NCI-H345 (cell line): ENCODE measurements at places on chromosomes 2 and 18.
A peak's percentile ranks its signal among the peaks of the same experiment; 100 is the strongest.

DNA sequence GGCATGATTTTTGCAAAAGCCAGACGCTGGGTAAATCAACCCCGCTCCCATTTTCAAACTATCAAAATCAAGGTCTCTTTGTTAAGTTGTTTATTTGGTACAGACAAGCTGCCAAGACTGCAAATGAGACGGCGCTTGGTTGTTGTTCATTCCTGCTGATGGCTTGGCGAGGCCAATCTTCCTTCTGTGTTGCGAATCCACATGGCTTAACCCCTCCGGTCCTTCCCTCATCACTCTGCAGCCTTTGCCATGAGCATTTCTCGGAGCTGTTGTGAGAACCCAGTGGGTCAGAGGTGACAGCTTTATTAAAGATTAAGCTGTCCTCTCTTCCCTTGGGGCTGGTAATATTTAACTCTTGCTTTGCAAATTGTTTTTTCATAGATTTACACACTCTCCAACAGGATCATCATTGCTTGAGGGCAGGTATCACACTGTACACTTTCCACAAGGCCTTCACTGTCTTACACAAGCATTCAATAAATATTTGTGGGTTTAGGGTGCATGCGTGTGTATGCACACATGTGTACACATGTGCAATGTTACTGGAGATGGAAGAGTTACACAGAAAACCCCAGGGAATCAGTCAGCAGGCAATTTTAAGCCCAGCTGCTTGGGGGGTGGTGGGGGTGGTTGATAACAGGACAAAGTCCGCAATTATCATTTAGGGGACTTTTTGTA lies 27.8 kb upstream of the KCNF1 start:
- peak; percentile 23 for DNase-seq

- DNase-seq = no peak
These were observed 25.2 kb downstream of the SPRED2 start for GRCh38 chr2:65407240-65407639.

DNA sequence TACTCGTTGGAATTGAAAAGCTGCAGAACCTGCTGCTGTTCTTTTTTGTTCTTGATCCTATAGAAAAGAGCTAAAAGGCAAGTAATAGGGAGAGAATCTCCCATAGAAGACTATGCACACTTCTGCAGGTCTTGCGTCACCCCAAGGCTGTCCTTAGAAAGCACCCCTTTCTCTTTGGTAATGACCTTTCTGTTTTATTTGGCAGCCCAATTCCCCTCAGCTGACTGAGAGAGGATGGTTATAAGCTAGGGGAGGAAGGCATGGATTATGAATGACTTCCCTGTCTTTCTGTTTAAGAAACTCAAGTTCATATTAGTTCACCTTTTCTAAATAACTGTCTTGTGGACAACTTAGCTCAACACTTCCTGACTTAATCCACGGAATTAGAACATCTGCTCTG lies 122.9 kb downstream of the TXNL1 start:
- DNase-seq = no peak

- DNase-seq = no peak
These were observed 42.7 kb downstream of the SMAD4 start for GRCh38 chr18:51072586-51073313.

GRCh38 chr2:46257476-46257875 lies 39.7 kb upstream of the EPAS1 start:
- DNase-seq = peak; percentile 96

DNA sequence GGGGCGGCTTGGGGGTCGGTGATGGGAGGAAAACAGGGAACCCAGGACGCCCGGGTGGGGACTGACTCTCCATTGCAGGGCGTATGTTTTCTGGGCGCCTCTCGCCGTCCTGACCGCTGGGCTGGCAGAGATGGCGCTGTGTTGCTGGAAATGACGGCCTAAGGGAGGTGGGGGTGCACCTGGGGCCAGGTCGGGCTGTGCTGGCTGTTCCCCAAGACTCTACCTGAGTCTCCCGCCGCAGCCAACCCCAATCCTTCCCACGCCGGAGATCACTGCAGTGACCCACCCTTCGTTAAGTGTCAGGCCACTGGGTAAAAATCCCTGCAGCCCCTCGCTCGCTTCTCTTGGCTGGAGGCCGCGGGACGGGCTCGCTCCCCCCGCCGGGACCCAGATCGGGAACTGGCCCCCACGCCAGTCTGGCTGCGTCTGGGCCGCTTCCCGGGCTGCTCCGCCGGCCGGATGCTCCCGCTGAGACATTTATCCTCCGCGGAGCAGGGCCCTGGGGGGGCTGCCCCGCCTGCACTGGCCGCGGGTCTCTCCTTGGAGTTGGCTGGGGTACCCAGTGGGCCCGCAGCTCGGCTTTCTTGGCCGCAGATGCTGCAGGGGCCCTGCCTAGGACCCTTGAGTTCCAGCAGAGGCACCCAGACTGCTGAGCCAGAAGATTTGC lies 7.8 kb upstream of the ARMC9 start:
- DNase-seq = no peak

DNA sequence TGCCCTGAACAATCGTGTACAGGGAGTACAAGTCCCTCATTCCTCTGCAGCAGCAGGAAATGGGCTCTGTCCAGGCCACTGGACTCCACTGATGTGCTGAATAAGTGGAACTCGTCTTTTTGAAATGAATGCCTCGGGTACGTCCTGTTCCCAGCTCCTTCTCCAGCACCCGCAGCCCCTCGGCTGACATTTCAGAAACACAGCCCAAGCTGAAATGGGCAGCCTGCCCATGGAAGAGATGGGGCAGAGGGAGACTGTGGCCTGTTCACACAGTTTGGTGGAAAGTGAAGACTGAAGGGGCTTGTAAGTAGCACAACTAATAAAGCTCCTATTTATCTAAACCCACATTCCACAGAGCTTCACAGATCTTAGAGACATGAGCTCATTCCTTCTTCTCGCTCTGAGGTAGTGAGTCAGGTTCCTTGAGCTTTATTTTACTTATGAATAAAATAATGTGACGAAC lies 498.6 kb downstream of the TXNL1 start:
- no peak for DNase-seq

DNA sequence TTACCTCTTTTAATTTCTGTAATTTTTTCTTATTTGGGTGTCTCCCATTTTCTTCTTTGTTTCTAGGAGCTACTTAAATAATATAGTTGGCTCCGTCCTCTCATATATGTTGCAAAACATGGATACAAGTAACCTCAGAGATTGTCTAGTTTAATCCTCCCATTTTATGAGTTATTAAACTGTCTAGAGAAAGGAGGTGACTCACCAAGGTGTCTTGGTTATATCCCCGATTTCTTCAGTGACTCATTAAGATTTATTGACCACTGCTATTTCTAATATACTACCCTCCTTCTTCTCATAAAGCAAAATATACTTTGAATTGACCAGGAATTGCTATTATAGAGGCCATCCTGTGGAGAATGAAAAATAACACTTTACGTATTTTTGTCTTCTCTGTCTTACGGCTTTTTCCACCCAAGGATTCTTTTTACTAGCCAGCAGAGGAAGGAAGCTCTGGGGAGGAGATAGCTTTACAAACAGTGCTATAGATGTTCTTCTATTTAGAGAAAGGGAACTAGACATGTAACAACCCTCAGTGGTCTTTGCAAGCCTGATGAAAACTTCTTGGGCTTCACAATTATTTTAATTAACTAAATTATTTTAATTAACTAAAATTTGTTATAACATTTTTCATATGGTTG lies 300.4 kb upstream of the TNP1 start:
- DNase-seq = no peak

GRCh38 chr2:143051465-143051864 lies 77.8 kb upstream of the ARHGAP15 start:
- no peak for DNase-seq

DNA sequence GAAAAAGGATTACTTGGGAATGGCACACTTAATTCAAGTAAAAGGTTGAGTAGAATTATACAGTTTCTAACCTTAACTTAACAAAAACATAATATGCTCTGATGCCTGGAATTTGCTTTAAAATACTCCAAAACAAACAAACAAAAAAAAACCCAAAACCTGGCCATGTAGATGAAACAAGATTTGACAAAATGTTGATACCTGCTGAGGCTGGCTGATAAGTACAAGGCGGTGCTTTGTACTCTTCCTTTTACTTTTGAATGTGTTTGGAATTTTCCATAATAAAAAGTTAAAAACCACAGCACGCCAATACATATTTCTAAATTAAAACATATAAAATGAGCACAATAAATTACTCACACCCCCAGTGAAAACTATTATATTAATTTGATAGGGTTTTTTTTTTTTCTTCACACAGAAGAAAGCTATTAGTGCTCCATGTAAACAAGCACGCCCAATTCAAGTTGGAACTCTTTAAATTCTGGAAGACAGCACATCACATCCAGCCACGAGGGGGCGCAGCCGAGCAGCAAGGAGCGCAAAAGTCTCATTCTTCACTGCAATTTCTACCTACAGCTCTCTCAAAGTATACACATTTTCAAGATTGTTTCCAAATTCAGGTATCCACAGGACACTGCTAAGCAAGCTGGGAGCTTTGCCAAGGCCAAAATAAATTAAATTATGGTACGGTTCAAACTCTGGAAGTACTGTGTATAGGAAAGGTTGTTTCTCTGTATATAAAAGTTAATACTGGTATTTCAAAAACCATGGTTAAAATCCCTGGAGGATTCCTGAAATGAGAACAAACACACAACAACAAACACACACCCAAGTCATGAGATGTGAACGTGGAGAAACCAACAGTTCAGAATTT lies 7.5 kb downstream of the SERTAD2 start:
- peak; percentile 83 for DNase-seq

DNA sequence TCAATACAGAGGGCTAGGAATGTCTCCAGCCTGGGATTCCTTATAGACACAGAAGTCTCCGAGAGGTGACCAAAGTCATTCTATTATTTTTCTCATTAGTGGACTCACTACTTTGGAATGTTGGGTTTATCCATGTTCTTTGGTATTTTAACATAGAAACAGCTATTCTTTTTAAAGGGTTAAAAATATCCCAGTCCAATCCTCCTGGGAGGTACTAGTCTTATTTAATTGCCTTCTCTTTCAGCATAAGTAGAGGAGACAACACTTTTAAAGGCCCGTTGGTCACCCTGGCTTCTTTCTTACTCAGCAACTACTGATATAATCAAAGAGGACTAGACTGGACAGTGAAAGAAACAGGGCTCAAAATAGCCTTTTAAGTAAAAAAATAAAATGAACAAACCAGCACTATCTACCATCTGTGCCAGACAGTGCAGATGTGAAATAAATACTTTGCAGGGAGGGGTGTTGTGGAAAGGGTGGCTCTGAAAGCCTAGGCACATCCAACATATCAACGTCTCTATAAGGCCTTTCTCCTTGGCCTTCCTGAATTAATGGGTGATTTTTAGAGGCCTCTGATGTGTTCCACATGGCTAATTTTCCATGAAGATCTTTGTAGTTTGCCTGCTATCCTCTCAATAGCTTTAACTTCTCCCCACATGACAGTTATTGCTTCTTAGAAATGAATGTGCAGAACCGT lies 334.4 kb upstream of the THUMPD2 start:
- peak; percentile 85 for DNase-seq

DNA sequence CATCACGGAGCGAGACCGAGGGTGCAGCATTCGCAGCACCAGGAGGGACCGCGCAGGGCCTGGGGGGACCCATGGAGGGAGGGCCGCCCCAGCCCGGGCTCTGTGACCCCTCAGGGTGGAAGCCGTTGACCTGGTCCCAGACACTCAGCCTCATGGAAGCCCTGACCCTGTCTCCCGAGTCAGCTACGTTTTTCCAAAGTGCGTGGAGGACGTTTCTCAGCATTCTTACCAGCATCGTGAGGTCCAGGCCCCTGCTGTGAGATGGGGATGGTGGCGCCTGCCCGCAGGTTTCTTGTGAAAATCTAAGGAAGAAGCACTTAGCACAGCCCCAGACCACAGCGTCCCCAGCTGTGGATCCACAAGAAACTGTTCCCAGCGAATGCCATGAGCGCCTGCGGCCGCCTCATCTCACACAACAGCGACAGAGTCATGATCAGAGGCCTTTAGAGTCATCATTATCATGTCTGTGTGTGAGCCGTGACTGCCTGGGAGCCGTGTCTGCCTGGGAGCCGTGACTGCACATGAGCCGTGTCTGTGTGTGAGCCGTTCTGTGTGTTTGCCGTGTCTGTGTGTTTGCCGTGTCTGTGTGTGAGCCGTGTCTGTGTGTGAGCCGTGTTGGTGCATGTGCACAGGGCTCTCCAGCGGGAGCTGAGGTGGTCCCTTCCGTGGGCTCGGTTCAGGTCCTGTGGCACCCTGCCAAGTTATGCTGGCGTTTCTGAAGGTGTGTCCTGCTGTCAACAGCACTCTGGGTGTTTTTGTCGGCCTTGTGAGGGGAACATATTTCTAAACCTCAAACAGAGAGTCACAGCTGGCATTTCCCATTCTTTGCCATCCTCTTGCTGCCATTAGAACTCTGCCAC lies 49.2 kb upstream of the KCNG2 start:
- peak; percentile 61 for DNase-seq

- no peak for DNase-seq
These were observed 1601.1 kb downstream of the SUCLG1 start for GRCh38 chr2:82857967-82858366.

- DNase-seq = no peak
These were observed 10.7 kb upstream of the DSG3 start for GRCh38 chr18:31436825-31437224.

- no peak for DNase-seq
These were observed 45.4 kb downstream of the SOCS6 start for GRCh38 chr18:70334264-70334663.

DNA sequence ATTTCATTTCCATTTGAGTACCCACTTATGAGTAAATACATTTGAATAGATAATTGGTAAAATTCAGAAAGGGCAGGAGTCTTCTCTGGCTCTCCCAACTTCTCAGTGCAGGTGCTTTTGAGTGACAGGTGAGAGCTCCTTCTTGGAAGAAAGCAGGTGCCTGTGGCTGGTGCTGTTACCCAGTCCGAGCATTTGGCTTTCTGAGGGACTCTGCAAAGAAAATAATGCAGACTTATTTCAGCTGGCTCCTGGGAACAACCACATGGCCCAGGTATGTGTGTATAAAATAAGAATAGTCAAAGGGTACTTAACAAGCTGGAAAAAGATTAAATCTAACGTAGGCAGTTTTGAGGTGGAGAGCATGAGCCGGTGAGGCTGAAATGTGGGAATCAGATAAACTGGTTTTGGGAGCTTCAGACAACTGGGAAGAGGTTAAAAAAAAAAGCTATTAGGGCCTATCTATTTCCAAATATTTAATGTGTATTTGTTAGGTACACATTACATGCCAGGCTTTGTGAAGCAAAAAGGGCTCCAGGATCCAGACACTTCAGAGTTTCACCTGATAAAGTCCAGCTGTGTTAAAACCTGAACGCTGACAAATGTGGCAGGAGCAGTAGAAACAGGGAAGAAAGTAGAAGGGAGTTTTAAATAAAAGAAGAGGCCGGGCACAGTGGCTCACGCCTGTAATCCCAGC lies 20.6 kb downstream of the ZNF236 start:
- no peak for DNase-seq

DNA sequence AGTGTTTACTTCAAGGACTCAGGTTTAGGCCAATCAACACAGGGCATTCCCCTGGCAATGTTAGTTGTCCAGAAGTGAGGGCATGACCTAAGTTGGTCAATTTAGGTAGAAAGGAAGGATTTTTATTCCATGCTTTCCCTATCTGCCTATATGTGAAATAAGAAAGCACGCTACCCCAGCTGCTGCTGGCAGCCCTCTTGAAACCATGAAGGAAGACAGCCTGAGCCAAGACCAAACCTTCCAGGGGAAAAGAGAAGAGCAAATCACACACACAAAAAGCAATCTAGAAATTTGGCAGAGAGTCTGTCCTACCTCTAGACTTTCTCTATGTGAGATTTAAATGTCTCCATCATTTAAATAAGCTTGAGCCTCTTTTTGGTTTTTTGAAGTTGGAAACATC lies 387.6 kb downstream of the TNS1 start:
- DNase-seq = no peak
